ENCODE measurements at places on chromosomes 2 and 18.

GRCh38 chr18:23981369-23981980 lies 33.1 kb upstream of the TTC39C start:
- DNase-seq: no peak

GRCh38 chr2:241534701-241535375 lies 23.7 kb upstream of the BOK start:
- no peak for DNase-seq

DNA sequence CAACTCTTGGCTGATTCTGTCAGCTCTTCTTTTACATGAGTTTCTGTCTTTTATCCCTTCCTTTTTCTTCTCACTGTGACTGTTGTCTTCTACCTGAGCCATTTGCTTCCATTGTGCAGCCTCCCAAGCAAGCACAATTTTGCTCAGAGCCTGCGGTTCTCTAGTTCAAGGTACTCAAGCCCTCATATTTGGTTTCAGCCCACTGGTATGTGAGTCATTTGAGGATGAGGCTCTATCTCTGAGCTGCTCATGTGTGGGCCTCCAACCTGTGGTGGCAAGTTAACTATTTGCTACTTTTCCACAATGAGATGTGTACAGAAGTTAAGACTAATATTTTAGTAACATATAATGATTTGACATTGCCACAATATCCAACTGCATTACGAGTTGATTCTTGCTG lies 183.0 kb downstream of the PHLPP1 start:
- peak; percentile 27 for DNase-seq

DNA sequence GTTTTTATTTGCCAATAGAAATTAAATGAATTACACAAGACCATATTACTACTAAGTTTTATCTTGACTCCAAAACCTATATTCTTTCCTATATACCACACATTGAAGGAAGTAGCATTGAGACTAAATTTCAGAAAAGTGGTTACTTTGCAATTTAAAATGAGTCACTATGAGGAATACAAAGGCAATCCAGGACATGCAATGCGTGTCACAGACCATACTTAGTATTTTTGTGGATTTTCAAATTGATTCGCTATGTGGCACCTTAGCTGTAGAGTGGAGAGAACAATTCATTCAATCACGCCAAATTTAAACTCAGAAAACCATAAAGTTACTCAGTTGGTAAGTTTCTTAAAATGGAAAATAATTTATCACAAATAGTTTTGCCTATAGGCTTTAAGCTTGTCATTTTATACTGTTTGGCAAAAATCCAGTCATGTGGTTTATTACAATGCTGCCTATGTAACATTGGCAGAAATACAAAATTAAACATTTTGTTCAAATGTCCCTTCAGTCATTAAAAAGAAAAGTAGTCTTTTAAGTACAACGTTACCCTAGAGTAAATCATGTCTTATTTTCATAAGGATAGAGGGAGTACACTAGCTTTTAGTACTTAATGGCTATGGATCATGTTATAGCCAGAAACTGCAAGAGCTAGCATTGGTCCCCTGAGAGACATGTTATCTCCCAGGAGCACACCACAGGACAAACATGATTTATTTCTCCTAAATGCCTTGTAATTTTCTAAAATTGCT lies 222.8 kb upstream of the CDH7 start:
- DNase-seq: no peak

DNA sequence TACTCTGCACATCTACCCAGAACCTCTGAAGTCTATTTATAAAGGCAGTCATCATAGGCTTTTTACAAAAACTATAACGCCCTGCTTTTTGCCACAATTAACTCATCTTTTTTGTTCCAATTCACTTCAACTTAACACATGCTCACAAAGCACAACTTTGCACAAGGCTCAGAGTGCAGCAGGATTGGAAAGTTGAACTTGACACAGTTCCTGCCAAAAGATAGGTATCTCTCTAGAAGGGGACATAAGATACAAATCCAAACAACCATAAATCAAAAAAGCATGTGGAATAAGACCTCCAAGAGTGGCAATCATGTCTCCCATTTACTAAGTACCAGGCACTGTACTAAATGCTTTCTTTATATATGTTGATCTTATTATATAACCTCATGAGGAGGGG lies 36.2 kb downstream of the RPL37A start:
- no peak for DNase-seq

DNA sequence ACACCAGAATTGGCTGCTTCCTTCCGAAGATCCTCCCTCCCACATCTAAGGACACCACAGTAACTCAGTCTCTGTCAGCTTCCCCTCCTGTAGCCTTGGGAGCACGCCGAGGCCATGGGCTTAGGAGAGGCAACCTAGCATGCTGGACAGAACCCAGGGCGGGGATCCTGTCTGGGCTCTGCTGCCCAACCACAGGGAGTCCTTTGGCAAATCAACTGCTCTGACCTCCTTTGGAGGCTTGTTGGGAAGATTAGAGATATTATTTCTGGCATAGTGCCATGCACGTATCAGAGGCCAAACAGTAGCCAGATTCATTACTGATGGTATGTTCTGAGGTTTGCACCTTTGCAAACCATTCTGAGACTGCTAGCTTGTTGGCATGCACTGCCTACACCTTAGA lies 262.7 kb upstream of the EPAS1 start:
- no peak for DNase-seq

- DNase-seq: no peak
Observed at GRCh38 chr2:206471524-206472062, 28.3 kb downstream of the ADAM23 start.

DNA sequence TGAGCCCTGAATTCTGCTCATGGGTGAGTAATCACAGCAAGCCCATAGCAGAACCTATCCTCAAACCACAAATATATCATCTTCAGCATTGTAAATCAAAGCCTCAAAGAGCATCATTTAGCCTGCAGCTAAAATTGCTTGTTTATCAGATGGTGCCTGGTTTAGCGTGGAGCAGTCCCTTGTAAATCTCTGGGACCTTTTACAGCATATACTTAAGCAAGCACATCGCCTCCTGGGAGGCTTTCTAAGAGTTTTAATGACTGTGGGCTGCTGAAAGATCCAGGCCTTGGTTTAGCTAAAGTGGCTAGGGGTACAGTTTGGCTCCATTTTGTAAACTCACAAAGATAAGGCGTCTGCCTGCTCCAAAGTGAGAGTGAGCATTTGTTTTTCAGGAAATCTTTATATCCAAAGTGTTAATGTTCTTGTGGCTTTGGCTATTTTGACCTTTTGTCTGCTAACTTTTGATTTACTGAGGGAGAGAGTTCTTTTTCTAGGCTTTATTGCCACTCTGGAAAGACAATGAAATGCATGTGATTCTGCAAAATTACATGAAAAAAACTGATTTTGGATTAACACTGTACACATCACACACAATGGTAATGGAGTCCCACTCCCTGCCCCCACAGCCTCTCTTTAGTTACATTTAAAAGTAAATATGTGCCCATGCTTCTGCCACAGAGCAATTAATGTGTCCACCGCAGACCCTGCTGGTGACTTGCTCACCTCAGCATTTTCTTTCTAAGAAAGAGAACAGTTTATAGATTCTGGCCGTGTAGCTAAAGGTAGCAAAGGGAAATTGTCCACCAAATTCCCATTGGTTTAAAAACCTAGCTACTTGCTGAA lies 194.8 kb downstream of the LNPK start:
- no peak for DNase-seq

DNA sequence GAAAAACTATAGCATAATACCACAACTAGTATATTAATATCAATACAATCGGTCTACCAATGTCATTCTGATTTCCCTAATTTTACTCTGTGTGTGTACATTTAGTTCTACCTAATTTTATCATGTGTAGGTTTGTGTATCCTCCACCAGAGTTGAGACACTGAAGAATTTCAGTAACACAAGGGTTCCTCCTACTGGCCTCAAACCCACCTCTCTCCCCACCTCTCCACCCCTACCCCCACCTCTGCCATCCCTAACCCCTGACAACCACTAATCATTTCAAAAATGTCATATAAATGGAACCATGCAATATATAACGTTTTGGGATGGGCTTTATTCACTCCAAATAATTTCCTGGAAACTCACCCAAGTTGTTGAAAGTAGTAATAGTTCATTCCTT lies 117.9 kb downstream of the LYPD6 start:
- no peak for DNase-seq

DNA sequence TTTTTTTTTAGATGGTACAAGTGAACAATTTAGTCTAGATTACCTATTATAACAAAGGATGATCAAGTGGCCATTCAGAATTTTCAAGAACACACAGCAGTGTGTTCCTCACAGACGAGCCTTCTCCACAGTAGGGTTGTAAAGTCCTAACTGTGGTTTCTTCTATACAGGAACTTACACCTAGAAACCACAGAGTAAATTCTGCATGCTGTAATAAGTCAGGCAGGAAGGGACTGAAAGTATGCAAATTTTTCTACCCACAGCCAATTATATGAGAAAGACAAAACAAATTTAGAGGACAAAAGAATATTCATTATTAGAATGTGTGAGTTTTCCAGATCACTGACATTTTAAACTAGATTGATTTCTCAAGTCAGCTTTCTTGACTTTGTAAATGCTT lies 99.5 kb downstream of the RBMS1 start:
- DNase-seq: peak; percentile 15

DNA sequence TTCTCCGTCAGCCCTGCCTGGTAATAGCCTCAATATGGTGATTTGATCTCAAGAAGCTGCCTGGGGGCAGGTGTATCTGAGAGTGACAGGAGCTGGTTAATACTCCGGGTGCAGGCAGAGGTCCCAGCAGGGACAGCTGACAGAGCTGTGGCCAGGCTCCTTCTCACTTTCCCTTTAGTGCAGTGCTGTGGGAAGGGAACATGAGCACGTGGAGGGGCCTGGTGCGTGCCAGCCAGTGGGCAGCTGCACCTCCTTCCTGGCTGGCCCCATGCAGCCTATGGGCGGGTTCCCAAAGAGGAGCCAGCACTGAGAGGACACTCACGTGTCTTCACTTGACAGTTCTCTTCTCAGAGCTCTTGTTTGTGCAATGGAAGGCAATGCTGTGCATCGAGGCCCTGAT lies 9.1 kb downstream of the CNNM4 start:
- no peak for DNase-seq

DNA sequence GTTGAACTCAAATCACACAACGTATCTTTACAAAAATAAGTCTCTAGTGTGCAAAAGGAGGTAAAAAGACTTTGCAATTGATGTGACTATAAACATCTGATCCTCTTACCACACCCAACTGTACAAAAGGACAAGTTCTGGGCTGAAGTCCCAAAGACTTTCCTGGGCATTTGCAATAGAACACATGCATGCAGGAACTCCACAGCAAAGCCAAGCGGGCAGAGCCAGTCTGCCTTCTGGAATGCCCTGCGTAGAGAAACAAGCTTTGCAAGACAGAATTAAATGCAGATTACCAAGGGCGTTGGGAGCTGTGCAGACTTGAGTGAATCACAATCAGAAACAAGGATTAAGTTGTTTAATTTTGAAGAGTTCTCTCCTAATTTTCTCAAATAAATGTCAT lies 208.4 kb upstream of the ZNF521 start:
- no peak for DNase-seq

GRCh38 chr18:63975628-63976027 lies 5.7 kb downstream of the SERPINB8 start:
- DNase-seq: no peak

- DNase-seq: no peak
Observed at GRCh38 chr18:28690836-28691495, 514.0 kb upstream of the CDH2 start.

DNA sequence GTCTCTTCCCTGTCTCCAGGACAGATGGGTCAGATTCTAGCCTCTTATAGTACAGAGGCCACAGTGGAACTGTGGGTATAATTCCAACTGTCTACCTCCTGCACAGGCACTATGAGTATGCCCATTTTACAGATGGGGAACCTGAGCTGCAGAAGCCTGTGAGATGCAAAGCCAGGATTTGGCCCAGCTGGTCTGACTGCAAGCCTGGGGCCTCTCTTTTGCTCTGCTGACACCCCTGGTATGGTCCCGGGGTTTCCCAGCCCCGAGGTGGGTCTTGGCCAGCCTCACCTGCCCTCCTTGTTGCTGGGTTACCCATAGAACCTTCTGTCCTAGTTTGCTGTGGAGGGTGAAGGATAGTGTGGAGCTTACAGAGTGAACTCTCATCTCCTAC lies 9.8 kb downstream of the HS6ST1 start:
- no peak for DNase-seq

DNA sequence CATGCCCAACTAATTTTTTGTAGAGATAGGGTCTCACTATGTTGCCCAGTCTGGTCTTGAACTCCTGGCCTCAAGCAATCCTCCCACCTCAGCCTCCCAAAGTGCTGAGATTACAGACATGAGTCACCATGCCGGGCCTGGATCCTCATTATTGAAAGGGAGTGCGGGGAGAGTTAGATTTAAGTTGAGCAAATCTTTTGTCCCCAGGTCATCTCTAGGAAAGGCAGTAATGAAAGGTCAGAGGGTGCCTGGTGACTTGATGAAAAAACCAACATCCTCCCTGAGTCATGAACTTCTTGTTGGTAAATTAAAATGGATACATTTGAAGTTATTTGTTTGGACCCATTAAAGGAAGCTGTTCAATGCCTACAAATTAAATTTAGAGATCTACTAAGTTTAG lies 25.1 kb downstream of the STAT4 start:
- no peak for DNase-seq

DNA sequence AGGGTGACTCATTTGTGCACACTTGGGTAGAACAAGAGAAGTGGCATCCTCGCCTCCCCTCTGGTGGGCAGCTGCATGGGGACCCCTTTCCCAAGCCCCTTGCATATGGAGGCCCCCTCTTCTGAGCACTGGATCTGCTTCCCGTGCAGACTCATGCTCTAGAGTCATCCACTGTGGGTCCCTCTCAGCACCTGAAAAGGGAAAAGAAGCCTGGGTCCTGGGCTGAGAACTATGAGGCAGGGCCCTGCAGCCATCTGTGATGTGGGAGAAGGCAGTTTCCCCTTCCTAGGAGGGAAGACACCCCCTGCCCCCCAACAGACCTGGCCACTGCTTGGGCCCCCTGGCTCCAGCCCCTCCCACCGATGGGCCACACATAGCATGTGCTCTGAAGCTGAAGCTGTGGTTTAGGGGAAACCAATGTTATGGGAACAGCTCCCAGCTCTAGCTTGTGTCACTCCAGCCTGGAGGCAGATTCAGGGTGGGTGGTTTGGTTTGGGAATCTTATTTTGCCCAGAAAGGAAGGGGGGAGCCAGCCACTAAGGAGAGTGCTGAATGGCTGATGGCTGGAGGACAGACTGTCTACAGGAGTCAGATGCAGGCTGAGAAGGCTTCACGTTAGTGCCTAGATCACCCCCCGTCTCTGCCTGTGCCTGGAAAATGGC lies 172.8 kb downstream of the GLI2 start:
- no peak for DNase-seq

- no peak for DNase-seq
Observed at GRCh38 chr2:161217597-161218185, 57.5 kb downstream of the TANK start.

DNA sequence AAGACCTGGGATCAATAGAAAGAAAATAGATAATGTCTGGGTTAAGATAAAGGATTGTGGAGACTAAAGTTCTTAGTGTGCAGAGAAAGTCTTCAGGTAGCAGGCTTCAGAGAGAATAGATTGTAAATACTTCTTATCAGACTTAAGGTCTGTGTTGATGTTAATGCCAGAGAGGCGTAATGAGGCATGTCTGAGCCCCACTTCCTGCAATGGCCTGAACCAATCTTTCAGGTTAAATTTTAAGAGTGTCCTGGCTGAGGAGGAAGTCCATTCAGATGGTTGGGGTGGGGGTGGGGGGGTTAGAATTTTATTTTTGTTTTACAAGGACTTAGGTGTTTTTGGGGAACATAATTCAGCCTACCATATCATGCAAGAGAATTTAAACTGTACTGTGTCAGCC lies 129.5 kb downstream of the EVA1A start:
- no peak for DNase-seq

- DNase-seq: no peak
Observed at GRCh38 chr2:128166746-128167353, 75.8 kb downstream of the UGGT1 start.

- DNase-seq: no peak
Observed at GRCh38 chr2:72118386-72118785, 29.3 kb downstream of the CYP26B1 start.

Measured in GM12864 (cell line).